ENCODE measurements at places on chromosomes 6 and 20.

DNA sequence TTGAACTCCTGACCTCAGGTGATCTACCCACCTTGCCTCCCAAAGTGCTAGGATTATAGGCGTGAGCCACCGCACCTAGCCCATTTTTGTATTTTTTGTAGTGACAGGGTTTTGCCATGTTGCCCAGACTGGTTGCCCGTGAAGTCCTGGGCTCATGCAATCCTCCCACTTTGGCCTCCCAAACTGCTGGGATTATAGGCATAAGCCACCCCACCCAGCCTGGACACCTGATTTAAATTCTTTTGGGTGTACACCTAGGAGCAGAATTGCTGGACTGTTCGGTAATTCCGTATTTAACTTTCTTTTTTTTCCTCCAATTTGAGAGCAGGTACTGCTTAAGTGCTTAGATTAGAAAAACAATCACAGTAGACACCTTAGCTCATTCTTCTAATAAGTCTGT lies 5.6 kb upstream of the NRM start:
- DNase-seq = no peak

- DNase-seq = no peak
These were observed 845 bp upstream of the ANKRD60 start for GRCh38 chr20:58229198-58229798.

DNA sequence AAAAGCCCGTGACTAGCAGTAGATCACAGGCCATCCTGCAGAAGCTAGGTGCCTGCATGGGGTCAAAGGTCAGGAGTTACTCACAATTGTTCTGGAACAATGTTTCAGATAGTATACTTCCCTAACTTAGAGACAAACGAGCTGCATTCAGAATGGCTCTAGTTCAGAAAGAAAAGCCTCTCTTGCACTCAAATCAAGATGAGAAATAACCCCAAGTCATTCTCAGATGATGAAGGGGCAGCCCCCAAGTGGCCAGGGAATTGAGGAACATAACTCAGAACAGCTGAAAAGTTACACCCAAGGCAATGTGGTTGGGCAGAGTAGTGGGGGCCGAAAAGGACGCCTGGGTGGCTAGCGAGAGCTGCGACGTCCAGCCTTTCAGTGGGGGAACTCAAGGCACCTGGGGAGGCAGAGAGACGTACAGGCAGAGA lies 27.8 kb downstream of the FYN start:
- DNase-seq = no peak

GRCh38 chr6:134517145-134517658 lies 199.3 kb upstream of the SGK1 start:
- no peak for DNase-seq

GRCh38 chr6:26455357-26455970 lies 2.3 kb upstream of the BTN2A1 start:
- no peak for DNase-seq

- no peak for DNase-seq
These were observed 131.0 kb upstream of the CST7 start for GRCh38 chr20:24818056-24818455.

GRCh38 chr6:41935685-41936072 lies 5.9 kb downstream of the CCND3 start:
- DNase-seq = no peak

- no peak for DNase-seq
These were observed 24.8 kb downstream of the VIP start for GRCh38 chr6:152775428-152775827.

DNA sequence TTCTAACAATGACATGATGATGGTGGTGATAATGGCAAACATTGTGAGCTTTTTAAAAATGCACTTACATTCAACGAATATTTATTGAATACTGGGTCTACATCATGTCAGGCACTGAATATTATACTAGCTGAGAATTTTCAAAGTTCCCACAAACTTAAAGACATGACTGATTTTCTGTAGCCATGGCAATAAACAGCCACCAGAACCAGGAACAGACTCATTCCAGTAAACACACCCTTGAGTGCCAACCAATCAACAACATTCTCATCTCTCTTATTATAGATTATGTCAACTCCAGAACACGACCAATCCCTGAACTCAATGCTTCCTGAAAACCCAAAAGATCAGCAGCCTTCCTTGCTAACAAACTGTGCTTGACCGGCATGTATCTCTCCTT lies 212.4 kb upstream of the RUNX2 start:
- no peak for DNase-seq

DNA sequence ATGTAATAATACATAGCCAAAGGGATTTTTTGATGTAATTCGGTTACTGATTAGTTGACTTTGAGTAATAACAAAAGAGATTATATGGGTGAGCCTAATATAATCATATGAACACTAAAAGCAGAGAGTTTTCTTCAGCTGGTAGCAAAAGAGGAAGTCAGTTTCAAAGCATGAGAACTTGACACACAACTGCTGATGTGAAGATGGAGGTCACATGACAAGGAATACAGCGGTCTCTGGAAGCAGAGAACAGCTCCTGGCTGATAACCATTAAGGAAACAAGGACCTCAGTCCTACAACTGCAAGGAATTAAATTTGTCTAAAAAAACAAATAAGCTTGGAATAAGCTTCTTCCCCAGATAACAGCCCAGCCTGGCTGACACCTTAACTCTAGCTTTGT lies 154.5 kb upstream of the PRND start:
- no peak for DNase-seq
